ENCODE measurements at places on chromosomes 16 and 17.

- no peak for DNase-seq
Observed at GRCh38 chr17:75830164-75831031, 13.8 kb downstream of the UNC13D start.

DNA sequence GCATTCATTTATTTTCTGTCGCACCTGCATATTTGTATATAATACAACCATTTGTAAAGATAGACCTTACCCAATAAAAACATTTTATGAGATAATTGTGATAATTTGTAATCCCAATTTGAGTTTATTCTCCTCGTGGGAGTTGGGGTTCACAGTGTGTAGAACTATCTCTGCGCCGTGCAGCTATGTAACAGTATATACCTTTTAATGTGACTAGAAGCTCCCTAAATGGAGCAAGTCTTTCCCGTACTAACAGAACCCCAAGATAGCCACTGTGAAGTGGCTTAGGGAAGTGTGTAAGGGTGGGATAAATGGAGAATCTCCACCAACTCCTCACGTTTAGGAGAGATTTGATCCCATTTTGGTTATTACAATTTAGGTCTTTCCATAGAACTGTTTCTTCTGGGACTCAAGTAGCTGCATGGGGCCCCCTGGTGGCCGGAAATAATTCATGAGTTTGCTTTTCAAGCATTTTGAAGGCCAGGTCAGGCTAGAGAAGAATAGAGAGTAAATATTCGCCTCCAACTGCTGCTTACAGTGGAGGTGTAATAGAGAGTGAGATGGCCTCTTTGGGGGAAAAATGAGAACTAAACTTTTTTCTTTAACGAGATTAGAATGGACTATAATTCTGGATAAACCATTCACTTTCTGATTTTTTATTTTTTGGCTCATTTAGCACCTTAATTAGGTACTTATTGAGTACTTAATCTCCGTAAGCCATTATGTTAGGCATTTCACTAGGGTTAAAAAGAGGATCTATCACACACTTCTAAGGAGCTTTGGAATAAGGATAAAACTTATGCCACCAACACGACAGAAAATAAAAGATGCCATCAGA, 4.5 kb downstream of the TMEM100 start:
- peak; percentile 33 for DNase-seq

GRCh38 chr17:82751571-82752370, at the start of gene TBCD:
TSS of gene TBCD (plus strand) at chr17:82752065. CDS start at chr17:82752194, 129 bp downstream.
- peak; percentile 97 for DNase-seq

DNA sequence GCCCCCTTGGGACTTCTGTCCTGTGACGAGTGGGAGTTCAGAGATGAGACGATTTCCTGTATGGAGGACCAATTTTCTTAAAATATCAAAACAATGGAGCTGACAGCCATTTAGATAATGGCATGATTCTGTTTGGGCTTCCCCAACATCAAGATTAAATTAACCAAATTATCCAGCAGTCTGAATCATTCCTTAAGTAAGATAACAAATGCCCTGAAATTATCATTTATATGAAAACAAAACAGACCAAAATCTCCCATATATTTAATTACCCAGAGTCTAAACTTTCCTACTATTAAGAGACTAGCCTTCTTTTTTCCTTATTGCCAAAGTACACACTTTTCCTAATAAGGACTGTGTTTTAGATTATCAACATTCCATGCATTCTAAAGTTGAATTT, 550.1 kb upstream of the PSMD7 start:
- no peak for DNase-seq

- peak; percentile 14 for DNase-seq
Observed at GRCh38 chr17:29593591-29594518, 923 bp downstream of the ANKRD13B start.
